AG08396 (cell line): ENCODE measurements at places on chromosomes 16 and 17.

- DNase-seq: no peak
These were observed 6.2 kb downstream of the SBK1 start for GRCh38 chr16:28298511-28298878.

DNA sequence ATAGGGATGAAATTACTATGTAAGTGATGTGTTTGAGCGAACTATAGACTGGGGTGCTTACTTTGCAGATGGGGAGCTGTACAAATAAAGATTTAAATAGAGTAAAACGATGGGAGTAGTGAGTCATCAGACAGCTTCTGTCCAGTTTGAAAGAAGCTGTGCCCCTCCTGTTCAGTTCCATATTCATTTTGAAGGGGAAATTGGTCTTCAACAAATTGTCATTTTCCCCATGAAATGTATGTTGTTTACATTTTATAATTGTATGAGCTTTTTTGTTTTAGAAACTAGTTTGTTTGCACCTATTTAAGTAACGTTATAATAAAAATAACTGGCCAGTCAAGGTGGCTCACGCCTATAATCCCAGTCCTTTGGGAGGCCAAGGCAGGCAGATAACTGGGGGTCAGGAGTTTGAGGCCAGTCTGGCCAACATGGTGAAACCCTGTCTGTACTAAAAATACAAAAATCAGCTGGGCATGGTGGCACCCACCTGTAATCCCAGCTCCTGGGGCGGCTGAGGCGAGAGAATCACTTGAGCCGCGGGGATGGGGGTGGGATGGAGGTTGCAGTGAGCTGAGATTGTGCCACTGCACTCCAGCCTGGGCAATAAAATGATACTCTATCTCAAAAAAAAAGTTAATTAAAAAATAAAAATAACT is 20.2 kb downstream of the SEC14L1 start:
- DNase-seq: no peak

GRCh38 chr17:66447159-66447558 is 144.7 kb downstream of the PRKCA start:
- no peak for DNase-seq

DNA sequence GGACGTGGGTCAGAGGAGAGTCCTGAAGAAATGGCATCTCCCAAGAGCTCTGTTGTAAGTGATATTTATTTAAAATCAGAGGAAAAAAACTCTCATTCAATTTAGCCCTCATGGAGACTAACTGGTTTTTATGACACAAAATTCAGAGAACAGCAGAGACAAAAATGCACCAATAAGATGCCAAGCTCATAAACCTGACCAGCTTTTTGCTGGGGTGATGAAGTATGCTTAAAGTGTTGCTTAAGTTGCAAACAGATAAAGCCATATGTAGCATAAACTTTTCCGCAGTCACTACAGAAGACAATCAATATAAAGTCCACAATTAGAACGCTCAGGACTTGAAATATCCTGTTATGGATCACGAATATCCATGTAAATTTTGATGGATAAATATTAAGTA is 124.0 kb upstream of the CORO6 start:
- DNase-seq: no peak

DNA sequence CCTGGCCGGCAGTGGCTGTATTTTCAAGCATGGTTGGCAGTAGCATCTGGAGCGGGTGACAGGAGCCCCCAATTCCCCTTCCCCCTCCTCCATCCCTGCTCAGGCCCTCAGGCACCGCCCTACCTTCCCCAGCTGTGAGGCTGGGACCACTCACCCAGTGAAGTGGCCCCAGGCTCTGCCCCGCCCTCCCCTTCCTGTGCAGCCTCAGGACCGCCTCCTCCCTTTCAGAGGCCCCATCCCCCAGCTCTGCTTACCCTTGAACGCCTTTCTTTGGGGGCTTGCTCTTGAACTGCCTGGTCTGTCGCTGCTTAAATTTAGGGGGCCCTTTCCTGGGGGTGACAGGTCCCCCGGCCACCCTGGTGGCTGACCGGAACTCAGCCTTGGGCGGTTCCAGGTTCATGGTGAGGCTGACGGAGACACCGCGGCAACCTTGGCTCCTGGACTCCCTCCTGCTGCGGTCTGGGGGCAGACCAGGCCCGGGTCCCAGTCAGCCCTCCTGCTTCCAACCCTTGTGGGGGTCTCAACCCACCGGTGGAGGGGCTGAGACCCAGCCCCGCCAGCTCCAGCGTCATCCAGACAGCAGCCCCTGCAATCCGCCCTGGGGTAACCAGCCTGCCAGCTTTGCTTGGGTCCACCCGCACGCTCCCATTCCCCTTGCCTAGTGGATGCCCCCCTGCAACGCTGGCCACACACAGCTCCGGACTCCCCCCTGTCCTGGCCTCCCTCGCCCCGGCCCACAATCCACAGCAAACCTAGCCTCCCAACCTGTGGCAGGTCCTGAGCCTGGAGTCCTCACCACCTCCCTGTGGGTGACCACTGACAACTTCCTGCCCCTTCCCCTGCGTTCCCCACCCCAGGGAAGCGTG is 3.2 kb downstream of the PDE6G start:
- no peak for DNase-seq

DNA sequence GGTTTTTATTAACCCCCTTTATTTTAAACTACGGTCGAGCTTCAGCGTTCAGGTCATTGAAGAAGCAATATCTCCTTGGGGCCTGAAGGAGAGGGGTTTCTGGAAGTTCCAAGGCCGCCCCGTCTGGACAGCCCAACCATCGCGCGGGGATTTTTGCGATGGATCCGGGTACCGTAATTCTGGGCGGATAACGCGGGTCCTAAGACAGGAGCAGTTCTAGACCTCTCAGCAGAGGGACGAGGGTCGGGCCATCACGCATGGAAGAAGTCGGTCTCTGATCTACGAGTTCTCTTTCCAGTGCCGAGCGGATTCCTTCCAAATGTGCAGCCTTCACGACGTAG is 3.6 kb downstream of the BORCS6 start:
- DNase-seq: no peak

GRCh38 chr17:77836557-77837041 is 121.9 kb upstream of the TNRC6C start:
- no peak for DNase-seq

DNA sequence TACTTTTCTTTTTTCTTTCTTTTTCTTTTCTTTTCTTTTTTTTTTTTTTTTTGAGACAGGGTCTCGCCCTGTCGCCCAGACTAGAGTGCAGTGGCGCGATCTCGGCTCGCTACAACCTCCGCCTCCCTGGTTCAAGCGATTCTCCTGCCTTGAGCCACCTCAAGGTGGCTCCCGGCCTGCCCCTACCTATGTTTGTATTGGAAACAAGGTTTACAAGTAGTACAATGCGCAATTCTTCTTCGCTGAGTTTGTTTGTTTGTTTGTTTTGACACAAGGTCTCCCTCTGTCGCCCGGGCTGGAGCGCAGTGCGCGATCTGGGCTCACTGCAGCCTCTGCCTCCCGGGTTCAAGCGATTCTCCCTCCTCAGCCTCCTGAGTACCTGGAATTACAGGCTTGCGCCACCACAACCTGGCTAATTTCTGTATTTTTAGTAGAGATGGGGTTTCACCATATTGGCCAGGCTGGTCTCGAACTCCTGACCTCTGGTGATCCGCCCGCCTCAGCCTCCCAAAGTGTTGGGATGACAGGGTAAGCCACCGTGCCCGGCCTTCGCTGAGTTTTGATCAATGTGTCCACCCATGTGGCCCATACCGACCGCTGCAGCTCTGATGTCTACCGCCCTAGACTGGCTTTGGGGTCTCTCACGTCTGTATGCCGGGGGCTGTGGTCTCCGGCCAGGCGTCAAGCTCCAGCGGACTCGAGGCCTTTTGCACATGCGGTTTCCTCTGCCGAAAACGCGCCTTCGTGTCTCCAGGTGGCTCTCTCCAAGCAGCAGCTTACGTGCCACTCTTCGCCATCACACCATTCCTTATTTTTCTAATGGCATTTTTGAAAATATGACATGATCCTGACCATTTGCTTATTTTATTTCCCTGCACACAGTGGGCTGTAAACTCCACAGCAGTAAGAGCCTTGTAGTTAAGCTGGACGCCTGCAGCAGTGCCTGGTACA is 1.1 kb upstream of the YBX2 start:
- no peak for DNase-seq

DNA sequence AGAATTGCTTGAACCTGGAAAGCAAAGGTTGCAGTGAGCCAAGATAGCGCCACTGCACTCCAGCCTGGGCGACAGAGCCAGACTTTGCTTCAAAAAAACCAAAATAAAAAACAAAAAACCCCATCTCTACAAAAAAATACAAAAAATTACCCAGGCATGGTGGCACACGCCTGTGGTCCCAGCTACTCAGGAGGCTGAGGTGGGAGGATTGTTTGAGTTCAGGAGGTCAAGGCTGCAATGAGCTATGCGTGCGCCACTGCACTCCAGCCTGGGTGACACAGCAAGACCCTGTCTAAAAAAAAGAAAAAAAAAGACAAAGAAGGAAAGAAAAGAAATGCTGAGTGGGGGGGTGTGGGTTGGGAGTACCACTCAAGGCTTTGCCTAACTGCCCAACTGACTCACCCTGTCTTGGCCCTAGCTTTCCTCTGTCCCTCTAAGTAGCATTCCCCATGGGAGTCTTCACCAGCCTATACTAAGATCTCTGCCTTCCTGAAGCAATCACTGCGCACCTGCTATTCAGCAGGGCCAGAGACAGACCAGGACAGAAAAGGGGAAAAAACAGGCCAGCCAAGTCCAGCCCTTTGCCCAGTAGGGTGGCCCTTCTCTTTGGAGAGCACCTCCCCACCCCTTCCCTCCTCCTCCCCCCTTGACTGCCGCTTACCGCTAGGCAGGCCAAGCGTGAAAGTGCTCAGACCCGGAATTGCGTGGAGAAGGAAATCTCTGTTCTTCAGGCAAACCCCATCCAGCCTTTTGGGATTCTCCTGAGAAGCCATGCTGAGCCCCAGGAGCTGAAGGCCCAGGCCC is 45.8 kb downstream of the RTN4RL1 start:
- no peak for DNase-seq

- no peak for DNase-seq
These were observed 27.7 kb upstream of the RASD1 start for GRCh38 chr17:17523731-17524490.

DNA sequence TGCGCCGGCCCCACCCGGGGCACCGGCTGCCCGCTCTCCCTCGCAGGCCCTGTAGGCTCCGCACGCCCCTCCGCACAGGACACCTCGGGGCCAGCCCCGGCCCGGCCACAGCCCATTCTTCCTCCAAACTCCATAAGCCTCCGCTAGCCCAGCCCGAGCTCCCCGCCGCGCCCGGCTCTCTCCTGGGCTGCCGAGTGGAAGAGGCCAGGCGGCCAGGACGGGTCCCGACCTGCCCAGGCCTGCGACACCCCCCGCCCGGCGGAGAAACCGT is 397 bp downstream of the NCOR1 start:
- peak; percentile 51 for DNase-seq

DNA sequence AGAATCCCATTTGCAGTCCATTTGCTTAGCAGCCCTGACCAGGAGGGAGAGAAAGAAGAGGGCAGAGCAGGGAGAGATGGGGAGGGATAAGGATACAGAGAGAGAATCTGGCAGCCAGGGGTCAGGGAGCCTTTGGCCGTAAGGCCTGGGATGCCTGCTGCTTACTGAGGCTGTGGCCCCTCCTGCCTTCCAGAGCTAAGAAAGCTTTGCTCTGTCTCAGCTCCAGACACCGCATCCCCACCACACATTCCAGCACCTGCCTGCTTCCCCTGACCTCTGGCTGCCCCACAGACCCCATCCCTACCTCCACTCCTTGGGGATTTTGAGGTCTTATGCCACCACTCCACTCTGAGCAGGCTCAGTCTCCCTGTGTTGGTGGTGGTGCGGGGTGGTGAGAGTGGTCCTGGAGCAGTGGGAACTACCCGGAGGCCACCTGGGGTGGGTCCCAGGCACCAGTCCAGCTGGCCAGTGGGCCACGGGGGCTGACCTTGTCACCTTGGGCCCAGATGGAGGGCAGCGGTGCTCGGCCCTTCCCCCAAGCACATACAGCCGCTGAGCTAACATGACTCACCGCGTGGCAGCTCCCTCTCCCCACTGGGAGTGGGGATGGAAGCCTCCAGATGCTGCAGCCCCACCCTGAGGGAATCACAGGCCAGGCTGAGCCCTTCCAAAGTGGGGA is 58.3 kb downstream of the RAI1 start:
- DNase-seq: peak; percentile 85

DNA sequence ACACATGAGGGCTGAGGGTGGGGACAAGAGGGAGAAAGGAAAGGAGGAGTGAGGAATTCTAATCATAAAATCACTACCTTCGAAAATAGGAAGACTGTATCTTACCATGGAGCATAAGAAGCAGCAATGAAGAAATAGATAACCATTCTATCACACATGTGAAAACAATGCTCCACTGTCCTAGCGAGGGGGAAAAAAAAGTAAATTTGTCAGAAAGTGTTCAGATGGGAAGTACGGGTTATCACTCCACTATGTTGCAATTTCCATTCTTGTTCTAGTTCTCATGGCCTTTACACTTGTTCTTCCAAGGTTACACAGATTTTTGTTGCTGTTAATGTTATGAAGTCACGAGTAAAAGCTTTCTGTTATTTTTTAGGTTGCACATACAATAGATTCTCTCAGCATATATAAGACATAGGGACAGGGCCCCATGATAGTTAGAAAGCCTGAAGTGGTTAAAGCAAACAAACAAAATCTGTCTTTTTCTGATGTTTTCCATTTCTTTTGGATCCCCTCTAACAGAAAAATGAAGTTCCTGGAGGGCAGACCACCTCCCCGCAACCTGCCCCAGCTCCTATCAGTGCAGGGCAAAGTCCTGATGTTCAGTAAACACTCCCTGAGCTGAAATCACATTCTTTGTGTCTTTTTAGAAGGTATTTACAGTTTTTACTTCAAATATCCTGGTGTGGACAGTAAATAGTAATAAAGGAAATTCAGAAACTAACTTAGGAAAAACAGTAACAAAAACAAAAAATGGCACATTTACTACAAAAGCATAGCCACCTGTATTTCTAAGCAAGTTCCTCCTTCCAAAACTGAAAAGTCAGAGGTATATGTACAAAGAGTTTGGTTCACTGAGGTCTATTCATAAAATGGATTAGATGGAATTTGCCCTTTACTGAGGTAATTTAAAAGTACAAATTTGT is 13.7 kb downstream of the MMD start:
- DNase-seq: no peak

DNA sequence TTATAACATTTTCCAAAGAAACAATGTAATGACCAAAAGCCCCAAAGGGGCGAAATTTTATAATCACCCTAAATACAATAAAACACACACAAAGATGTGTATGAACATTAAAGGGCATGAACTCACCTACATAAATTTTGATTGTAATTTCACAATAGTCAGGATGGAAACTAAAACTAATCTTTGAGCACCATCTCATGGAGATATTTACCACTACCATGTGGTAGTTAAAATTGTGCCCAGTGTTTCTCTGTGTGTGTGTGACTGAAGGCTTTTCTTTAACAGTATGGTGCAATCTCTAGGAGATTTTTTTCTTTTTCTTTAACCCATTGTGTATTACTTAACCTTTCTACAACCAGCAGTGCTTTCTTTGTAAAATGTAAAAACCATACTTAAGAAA is 19.7 kb upstream of the MEIOC start:
- peak; percentile 56 for DNase-seq

DNA sequence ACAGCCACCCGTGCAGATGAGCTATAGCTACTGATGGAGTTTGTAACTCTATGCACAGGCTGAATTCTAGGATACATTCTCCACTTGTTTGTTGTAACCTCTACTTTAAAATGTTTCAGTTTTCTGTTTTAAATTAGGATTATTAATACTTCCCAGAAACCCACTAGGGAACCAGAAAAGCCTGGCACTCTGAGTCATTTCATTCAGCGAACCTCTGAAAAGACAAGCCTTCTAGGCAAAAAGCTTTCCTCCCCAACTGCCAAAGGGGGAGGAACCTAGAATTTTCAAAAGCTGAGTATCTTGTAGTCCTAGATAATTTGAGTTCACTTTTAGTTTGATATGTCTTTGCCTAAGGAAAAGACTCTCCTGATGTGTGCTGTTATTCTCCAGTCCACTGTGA is 43.2 kb downstream of the GOSR1 start:
- DNase-seq: peak; percentile 68

- DNase-seq: peak; percentile 51
These were observed 7.9 kb downstream of the P2RX5 start for GRCh38 chr17:3688027-3688553.
